HS-5 (cell line): ENCODE measurements at places on chromosomes 1 and 21.

GRCh38 chr1:14597343-14598006, 1.0 kb upstream of the KAZN start:
- no peak for DNase-seq

DNA sequence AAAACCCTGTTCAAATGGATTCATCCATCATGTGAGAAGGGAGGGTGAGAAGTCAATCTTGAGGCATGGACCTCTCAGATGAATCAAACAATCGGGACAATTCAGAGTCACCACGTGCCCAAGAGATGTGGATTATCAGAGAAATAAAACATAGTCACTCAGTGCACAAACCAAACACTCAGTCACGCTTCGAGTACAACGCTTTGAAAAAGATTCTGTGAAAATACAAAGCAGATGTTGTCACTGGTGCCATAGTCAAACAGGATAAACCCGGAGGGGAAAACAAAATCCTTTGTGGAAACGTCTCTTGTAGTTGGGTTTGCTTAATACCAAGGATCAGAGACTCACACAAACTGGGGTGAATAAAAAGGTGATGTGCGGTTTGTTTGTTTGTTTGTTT, 188.4 kb downstream of the RRAGC start:
- DNase-seq, result no peak

DNA sequence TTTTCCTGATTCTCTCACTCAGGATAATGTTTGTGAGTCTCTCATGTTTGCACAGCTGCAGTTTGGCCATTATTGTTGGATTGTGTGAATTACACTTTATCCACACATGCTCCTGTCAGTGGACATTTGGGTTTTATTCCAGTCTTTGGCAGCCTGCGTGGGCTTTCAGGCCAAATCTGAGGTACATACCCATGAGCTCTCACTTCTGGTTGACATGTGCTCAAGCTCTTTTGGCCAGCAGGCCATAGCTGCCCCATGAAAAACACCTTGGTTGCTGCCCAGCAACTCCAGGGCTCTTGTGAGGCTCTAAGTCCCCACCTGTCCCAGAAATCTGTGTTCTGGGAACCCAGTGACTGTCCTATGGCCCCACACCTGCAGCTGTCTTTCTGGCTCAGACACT, 124.5 kb upstream of the GALNT2 start:
- DNase-seq, result no peak

GRCh38 chr1:12148160-12148957, 18.4 kb upstream of the TNFRSF1B start:
- no peak for DNase-seq

- peak; percentile 98 for DNase-seq
Observed at GRCh38 chr1:15799004-15799867, 8.2 kb downstream of the UQCRHL start.

GRCh38 chr1:182340233-182341058, 51.1 kb downstream of the GLUL start:
- DNase-seq, result no peak

DNA sequence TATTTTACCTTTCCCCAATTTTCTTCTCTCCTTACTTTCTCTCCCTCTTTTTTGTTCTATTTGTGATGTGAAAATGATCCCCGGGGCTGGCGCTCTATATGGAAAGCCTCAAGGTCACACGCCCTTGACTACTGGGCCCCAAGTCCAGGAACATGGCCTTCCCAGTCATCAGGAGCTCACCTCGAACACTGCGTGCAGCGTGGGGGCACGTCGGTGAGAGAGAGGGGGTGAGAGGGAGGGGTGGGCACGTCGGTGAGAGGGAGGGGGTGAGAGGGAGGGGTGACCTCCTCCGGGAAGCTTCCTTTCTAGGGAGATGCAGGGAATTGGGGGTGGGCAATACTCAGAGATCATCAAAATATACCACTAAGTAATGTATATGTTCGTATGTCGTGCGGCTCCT, 94.6 kb upstream of the TMPRSS2 start:
- DNase-seq, result no peak

GRCh38 chr1:10685808-10686403, 110.5 kb downstream of the CASZ1 start:
- DNase-seq, result no peak

GRCh38 chr1:167517535-167518330, 596 bp downstream of the CD247 start:
- DNase-seq, result no peak

DNA sequence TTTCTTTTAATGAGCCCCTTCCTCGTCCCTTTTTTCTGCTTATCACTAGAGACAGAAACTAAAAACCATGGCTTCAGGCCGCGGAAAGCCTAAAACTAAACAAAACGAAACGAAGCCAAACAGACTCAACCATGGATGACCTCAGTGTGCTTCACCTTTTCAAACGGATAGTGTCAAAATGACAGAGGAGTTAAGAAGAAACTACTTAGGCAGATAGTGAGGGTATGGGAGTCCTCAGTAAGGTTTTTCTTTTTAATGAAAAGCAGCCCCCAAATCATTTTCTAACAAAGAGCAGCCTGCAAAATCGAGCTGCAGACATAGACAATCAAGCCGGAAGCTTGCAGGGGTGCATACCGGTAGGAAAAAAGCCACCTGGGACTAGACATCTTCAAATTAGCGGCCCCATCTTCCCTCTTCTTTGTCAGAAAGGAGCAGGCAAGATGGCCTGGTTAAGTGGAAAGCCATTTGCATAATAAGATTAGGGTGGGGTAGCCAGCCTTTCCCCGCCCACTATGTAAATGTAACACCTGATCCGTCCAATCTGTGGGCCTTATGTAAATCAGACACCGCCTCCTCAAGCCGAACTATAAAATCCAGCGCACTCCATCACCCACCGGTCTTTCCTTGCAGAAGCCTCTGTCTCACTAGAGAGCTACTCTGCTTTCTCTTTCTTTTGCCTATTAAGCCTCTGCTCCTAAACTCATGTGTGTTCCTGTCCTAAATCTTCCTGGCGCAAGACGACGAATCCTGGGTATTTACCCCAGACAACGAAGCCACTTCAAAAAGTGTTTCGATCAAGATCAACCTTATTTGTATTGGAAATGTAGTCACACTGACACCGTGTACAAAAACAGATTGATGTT, 6.2 kb upstream of the ERO1B start:
- DNase-seq, result no peak

- no peak for DNase-seq
Observed at GRCh38 chr1:60923389-60924087, 158.8 kb upstream of the NFIA start.
